NCI-H1436 treated with DMSO at 0.1 percent for 48 hours (cell line): ENCODE measurements at places on chromosomes 6 and 20.

DNA sequence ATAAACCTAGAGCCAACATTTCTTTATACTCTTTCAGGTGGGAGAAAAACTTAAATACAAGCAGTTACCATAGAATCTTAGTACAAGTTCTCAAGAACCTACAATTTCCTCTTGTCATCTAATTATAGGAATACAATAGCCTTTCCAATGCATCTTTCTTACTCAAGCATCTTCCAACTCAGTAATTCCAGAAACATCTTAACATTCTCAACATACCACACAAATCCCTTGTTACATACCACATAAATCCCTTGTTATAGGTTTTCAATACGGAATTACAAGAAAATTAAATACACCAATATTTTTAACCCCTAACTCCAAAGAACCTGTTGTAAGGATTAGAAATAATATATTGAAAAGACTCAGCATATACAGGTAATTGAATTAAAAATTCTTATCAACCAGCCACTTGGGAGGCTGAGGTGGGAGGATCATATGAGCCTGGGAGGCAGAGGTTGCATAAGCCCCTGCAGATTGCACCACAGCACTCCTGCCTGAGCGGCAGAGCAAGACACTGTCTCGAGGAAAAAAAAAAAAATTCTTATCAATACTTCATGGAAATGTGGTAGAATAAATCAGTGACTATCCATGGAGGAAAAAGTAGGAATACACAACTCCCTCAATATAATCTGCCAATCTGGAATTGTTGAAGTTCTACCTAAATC, 127.5 kb upstream of the CCDC28A start:
- no peak for DNase-seq

DNA sequence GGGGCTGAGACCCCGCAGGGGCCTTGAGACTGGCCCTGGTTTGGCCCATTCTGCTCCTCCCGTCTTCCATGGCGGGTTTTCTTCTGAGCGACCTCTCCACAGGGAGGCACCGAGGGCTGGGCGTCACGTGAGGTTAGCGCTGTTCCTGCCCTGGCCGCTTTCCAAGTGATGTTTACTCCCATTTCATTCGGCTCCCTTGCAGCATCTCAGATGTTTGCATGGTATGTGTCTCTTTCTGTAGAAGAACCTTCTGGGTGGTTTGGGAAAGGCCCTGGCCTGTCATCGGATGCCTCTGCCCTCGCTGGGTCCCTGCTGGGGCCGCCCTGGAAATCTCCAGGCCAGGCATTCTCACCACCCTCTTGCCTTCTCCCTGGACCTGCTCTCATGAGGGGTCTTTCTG, 17.3 kb downstream of the RAMACL start:
- no peak for DNase-seq

GRCh38 chr6:137443901-137444300, 50.3 kb downstream of the OLIG3 start:
- DNase-seq, result no peak

DNA sequence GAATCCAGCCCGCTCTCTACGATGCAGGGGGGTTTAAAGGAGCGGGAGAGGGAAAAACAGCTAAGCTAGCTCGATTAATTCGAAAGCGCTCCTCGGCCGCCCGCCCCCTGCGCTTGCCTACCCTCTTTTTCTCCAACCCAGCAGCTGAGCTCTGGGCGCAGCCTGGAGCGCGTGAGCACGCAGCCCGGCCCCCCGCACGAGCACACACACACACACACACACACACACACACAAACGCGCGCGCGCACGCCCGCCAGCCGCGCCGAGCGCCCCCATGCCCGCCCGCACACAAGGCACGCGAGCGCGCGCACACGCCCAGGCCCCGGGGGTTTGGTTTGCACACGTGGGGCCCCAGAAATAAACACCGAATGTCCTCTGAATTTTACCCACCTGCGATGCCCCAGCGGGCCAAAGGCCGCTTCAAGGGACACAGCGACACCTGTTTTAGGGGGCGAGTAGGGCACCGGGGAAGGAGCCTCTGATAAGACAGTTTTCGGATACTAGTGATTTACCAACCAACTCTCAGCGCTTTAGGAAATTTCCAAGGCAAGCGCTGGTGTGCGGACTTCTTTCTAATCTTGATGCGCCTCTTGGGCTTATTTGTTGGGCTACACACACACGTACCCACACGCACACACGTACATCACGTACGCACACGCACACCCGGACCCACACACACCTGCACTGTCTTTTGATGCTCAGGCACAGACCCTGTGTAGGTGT, 802 bp upstream of the NRN1 start:
- no peak for DNase-seq

GRCh38 chr6:117266257-117267053, 1.1 kb downstream of the VGLL2 start:
- DNase-seq, result no peak

GRCh38 chr20:24303393-24304170, 165.8 kb upstream of the SYNDIG1 start:
- DNase-seq, result no peak

GRCh38 chr20:38193586-38194105, 28.6 kb upstream of the TGM2 start:
- DNase-seq, result no peak

- DNase-seq, result no peak
Measured at GRCh38 chr6:146594495-146594894, 4.3 kb upstream of the ADGB start.

DNA sequence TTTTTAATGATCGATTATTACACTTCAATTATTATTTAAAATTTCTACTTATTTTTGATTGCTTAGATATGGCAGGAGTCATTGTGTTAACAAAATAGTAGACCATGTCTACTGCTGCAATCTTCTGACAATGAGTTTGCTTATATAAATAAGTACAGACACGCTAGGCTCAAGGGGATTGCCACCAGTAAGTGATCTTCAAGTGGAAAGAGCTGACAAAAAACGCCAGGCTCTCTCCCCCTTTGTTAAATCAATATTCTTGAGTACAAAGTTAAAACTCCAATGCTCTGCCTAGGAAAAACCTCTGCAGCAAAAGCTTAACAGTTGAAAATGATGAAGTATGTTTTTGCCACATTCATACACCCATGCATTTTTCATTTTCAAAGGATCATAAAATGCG, 738.1 kb downstream of the HDGFL1 start:
- DNase-seq, result peak; percentile 8

DNA sequence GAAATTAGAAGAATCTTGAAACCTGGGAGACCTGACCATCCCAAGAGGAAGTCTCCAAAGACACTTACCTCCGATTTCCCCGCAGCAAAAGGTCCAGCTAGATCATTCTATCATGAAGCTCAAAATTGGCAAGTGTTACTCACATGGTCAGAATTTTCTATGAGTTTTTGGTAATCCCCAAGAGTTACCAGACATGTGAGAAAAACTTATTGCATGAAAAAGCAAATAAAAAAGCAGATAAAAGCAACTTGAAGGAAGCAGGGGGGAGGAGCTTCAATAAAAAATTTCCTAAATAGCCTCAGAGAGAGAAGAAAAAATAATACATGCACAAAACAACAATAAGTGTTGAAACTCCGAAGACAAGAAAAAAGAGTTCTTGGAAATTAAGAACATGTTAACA, 27.3 kb downstream of the VNN1 start:
- no peak for DNase-seq

GRCh38 chr6:150176659-150177058, 33.8 kb downstream of the PPP1R14C start:
- no peak for DNase-seq

DNA sequence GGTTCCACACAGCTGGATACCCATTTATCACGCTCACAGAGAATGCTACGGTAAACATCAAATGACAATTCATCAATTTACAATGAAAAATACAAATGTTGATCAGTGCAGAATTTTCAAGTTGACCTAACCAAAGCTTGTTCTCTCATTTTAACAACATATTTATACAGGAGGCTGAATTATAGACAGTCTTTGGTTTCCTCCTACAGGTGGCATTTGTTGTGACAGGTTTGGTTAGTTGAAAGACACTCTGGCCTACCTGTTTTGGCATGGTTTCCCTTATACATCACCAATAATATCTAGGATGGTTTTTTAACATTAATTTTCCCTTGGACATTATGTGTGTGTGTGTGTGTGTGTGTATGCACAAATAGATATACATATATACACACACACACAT, 642.5 kb upstream of the MMS22L start:
- DNase-seq, result no peak

DNA sequence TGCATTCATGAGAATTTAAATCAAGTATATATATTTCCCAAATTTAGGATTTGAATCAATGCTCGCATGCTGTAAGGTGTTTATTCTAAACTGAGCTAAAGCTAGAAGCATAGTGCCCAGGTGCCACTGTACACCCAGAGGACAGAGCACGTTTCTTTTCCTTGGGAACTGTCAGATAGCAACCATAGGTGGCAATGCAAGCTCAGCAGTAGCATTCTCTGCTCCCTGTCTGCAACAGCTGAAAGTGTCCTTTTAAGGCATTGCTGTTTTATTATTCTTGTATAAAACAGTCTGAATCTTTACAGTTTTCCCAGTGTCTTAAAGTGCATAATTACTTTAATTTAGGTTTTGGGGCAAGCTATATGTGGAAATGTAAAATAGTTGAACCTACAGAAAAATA, 443.4 kb upstream of the MMS22L start:
- DNase-seq, result no peak

- DNase-seq, result no peak
Measured at GRCh38 chr20:25222461-25223178, 25.3 kb upstream of the PYGB start.

DNA sequence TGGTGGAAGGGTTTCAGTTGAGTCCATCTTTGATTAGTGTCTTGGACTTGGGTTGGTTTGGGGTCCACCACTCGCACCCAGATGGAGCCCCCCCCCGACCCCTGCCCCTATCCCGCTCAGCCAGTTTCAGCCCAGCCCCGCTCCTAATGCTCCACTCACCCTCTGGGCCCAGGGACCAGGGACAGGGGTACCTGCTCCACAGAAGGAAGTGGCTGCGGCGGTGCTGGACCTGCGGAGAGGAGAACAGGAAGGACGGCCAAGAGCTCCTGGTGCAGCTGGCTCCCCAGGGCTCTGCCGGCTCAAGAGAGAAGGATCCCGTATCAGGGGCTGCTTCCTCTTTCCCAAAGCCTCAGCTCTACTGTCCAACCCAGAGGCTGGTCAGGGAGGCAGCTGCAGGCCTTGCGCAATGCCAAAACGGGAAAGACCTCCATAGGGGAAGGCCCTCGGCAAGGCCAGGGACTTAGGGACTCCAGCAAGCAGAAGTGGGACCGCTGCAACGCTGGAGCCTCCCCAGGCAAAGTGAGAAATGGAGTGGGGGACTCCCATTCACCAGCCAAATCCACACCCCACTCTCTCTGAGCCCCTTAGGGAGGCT, at the start of gene SIGLEC1:
SIGLEC1 (minus strand) TSS at position 322 of the 595 bp plus-strand sequence. CDS start 5,472 bp downstream, outside the sequence.
- DNase-seq, result no peak
